ENCODE measurements at places on chromosomes 4 and X.

GRCh38 chr4:80788798-80789197, 241.7 kb upstream of the BMP3 start:
- DNase-seq, result no peak

DNA sequence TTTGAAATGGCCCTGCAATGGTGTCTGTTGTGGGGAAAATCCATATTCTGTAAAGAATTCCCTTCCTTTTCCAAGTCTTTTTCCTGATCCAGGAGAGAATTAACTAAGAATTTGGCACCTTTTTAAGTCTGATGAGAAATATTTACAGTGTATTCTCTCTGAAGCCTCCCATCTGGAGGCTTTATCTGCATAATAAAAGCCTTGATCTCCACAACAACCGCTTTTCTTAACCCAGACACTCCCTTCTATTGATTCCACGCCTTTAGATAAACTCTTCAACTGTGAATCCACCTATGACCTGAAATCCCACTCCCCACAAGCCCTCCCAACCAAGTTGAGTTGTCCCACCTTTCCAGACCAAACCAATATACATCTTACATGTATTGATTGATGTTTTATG, 43.1 kb upstream of the TMPRSS11E start:
- no peak for DNase-seq

DNA sequence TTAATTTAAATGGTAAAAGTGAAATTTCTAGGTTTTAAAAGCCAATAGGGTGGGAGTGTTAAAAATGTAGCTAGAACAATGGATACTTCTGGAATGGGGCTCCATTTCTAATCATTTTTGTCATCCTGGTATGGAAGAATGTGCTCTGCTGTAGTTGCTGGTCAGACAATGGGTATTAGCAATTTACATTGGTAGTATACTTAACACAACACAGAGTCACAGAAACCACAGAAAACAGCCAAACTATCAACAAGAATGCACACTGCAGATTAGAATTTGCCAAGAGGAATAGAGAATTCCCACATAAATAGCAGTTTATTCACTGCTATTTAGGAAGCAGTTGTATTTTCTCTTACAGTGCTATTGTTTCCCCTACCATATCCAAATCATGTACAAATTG, 319.6 kb downstream of the PPP3CA start:
- no peak for DNase-seq

GRCh38 chrX:116930311-116930710, 467.5 kb upstream of the CT83 start:
- no peak for DNase-seq

DNA sequence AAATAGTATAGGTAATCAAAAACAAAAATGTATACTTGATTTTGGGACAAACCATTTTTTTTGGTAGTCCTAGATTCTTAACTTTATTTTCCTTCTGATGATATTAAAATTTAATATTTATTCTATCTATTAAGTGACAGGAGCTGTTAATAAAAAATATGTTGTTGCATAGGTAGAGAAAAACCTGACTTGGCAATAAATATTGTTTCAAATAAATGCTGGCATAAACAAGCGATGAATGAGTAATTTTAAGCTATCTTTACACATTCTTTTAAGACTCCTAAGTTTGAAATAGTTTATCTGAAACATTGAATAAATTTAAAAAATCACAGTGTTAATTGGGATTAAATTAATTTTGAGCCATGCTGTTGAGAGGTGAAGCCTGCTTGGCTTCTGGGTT, 114.6 kb downstream of the GC start:
- no peak for DNase-seq

Measured in right hindlimb (tissue), 1 donor.